ENCODE measurements at places on chromosomes 3 and 15.

- no peak for DNase-seq
These were observed 55.5 kb downstream of the P3H2 start for GRCh38 chr3:190065204-190065603.

DNA sequence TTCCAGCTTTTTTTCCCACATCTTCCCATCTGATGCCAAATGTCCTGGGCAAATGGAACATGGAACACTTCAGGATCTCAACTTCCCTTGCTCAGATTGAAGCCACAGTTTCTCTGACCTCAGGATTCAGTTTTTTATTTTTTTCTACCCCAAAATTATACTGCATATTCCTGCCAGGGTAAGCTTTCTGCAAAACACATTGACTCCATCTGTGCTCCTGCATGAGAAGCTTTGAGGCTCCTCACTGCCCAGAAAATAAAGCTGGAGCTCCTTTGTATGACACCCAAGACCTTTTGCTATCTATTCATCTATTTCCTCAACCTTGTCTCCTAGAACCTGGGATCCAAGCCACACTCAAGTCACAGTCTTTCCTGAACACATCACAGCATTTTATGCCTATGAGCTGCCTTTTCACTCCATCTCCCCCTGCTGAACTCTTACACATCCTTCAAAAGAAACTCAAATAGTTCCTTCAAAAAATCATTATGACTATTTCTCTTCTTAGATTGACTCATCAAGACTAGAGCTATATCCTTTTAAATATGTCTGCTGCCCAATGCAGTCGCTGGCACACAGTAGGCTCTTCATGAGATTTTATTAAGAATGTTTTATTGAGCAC, 57.4 kb upstream of the PSMD6 start:
- DNase-seq, result no peak

DNA sequence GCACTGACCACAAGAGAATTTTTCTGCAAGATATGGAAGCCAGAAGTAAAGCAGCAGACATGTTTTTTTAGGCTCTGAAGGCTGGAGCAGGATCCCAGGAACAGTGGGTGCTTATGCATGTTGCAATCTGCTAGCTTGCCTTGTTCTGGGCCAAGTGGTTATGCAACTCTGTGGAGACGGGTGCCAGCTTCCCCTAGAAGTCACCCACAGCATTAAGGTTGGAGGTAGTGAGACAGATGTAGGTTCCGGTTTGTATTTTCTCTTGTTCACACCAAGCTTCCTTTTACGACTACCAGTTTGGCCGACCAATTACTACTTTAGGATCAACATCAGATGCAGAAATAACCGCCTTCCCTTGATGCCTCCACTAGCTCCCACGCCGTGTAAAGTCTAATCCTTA, 11.1 kb downstream of the DPH3 start:
- no peak for DNase-seq

GRCh38 chr3:5205165-5205941, 17.8 kb downstream of the EDEM1 start:
- DNase-seq, result no peak

GRCh38 chr3:67357610-67358458, 296.6 kb downstream of the SUCLG2 start:
- no peak for DNase-seq

GRCh38 chr3:46706771-46707582, 5.8 kb downstream of the TMIE start:
- DNase-seq, result no peak

GRCh38 chr3:61236556-61236955, 14.7 kb downstream of the FHIT start:
- DNase-seq, result no peak

GRCh38 chr3:50095352-50095998, 6.8 kb downstream of the RBM5 start:
- DNase-seq, result no peak

DNA sequence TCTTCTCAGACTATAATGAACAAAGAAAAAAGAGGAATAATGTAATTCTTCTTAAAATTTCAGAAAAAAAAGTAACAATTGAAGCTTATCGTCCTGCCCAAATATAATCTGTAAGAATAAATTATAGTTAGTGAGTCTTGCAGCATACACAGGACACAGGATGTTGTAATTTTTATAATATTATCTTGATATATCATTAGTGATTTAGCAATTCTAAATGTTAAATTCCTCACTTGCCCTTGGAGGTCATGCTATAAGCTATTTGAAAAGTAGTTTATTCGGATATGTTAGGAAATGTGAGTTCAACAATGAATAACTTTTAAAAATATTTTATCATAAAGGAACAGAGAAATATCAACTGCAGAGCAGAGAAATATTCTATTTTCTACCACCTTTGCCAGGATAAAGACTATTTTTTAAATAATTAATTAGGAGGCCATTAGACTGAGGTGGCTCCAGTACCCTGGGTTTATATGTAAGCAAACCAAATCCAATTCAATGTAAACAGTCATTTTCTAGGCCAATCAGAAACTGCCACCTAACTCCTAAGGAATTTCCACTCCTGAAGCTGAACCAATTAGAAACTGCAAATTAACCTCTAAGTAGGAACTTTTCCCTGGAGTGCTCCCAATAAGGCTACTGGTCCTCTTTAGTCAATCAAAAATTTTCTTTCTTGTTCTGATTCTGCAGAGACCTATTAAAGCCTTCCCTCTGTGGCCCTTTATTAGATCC, 1109.3 kb downstream of the ROBO2 start:
- no peak for DNase-seq

GRCh38 chr3:195126056-195126605, 144.8 kb downstream of the XXYLT1 start:
- DNase-seq, result no peak

DNA sequence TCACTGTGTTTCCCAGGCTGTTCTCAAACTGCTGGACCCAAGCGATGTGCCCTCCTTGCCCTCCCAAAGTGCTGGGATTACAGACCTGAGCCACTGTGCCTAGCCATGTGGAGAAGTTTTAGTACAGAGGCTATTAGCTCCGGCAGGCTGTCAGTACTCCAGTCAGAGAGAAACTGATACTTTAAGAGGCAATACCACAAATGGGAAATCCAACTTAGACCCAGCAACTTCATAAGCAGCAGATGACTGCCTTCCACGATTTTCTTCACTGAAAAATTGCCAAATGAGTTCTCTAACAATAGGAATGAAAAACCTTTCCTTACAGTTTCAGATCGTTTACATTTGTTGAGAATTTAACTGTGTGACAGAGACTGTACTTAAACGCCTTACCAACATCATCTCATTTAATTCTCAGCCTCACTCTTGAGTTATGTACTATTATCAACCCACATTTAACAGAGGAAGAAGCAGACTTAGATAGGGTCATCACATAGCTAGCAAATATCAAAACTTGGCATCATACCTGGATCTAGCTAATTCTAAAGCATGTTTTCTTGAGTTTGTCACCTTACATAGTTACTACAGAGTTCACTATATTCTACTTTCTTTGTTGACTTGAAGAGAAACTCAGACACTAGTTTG, 127.4 kb downstream of the TCF12 start:
- DNase-seq, result no peak

Data from activated naive CD8-positive, alpha-beta T cell treated with anti-CD3 and anti-CD28 coated beads, Interleukin-2, amount 50 U/mL, for 16 hours (primary cell).